ENCODE measurements at places on chromosomes 4 and X.
A peak's percentile ranks its signal among the peaks of the same experiment; 100 is the strongest.

DNA sequence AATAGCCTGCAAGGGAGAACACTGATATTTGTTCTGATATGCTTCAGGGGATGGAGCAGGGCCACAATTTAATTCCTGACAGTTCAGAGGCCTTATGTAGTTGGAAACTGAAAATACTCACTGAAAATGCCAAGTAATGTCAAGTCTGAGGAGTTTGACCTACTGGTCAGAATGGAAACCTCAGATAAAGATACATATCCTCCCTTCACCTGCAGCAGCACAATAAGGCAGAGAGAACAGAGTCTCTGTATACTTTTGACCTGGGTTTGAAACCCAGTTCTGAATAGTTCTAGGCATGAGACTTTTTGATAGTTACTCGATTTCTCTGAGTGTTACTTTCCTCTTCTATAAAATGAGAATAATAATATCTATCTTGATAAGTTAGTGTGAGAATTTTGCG is 65.8 kb upstream of the TRPC5 start:
- DNase-seq = no peak

DNA sequence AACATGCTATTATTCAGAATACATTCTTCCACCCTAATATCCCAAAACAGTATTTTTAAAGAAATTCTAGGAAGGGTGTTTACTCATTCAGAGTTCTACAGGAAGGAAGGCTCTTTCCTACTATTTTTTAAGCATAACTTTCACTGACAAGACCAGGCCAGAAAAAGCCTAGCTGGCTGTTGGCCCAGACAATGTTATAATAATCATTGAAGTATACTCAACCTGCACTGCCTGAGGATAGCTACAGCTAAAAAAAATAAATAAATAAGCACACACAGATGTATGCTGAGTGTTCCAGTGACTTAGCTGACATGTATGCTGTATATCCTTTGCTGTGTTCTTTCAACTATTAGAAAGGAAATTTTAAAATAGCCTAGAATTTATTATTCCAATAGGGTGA is 145.8 kb upstream of the SPRY1 start:
- no peak for DNase-seq

DNA sequence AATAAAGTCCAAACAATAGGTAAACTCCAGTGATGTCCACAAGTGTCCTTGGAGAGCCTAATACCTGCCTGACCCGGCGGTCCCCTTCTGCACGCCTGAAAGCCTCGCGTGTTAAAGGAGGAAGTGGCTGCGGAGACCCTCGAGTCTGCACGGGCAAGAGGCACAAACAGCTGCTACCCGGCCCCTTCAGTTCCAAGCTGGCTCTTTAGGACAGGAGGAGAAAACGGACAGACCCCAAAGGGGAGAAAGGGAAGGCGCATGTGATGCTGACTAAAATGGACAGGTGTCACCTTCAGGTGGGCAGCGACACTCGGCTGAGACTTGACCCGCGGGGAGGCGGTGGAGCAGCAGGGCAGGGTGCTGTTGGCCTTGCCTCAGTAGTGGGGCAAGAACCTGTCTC is 102.7 kb upstream of the TENM3 start:
- DNase-seq = no peak

DNA sequence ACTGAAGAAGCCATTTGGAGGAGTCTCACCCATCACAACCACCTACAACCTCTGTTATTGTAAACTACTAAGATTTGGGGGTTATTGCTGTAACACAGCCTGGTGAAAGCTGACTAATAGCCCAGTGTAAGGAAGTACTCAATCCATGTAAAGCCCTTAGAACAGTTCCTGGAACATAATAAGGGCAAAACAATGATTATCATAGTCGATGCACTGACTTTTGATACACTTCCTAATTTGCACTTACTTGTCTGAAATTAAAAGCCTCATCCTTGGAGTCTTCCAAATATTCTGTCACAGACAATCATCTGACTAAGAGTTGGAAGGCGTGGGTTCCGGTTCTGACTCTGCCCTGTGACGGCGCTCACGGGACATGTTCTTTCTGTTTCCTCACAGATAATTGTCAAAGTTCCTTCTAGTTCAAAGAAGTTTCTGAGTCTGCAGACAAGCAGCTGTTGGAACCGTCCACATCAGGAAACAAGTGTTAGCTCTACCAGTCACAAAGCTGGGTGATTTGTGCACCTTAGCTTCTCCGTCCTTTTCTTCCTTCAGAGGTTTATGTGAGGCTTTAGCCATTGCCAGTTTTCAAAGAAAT is 33.4 kb upstream of the RASGEF1B start:
- DNase-seq = peak; percentile 32

DNA sequence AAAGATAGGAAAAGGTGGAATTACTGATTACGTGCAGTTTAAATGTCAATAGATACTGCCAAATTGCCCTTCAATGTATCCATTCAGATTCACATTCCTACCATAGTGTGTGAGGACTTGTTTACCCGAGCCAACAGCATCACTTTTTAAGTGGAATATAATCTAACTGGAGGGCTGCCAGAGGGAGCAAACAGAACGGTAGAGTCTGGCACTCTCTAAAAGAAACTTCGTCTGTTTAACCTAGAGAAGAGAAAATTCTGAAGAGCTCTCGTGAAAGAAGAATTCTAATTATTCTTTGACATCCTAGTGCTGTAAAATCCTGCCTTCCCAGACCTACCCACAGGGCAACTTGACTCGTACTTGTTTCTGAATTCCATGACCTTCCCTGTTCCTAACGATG is 23.2 kb downstream of the SMIM43 start:
- DNase-seq = no peak

GRCh38 chr4:145808021-145808650 is 128.2 kb downstream of the C4orf51 start:
- no peak for DNase-seq

DNA sequence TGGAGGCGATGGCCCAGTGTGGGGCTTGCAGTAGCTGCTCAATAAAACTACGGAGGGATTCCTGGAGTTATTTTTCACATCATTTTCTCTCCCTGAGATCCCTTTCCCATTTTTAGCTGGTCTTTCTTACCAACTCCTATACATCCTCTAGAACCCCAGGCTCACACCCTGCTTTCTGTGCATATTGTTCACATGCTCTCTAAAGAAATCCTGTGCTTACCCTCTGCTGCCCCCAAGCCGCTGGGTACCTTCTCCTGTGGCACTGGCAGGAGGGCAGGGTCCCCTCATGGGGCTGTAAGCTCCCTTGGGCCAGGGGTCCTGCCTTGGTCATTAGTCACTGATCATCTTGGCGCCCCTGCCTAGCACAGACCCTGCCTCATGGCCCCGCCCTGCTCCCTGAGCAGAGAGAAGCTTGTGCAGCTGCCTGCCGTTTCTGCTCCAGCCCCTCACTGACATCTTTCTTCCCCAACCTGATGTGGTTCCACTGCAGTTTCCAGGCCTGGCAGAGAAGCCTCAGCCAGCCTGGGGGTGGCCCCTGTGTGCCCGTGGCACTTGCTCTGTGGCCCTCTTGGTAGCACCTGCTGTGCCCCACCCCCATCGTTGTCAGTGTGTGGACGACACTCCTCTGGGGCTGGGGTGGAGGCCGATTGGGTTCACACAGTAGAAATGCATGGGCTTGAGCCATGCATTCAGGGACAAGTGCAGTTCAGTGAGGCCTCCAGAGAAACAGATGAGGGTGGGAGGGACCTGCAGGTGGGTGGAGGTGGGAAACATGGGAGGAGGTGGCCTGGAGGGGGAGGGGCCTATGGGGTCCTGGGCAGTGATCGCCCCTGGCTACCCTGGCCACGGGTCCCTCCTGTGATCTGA is 69.5 kb downstream of the WFS1 start:
- no peak for DNase-seq

DNA sequence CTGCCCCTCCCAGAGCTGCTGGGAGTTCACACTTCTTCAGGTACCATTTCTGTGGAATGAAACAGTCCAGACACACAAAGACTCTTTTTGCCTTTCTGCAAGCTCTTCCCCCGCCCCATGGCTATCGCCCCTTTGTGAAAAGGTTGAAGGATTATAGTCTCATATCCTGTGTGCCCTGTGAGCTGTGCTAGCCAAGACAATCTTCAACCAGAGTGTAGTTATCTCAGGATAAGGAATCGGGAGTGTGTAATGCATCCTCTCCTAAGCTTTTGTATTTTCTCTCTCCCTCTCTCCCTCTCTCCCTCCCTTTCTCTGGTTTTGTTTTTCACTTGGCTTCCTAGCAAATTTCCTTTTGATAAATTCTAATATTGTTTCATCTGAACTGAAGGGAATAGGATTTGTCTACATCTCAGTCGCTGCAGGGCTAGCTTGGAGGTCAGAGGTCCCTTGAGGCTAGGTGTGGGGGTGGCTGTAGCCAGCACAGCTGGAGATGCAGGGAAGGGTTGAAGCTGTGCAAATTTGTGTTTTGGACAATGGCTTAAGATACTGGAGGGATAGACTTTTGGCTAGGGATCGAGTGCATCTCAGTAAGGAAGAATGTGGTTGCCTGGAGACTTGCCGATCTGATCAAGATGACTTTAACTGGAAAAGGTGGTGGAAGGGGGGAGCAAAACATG is 74.6 kb upstream of the NALF2 start:
- DNase-seq = no peak

- no peak for DNase-seq
These were observed 25.1 kb downstream of the PIR start for GRCh38 chrX:15468036-15468435.

GRCh38 chrX:46662188-46662958 is 88.8 kb downstream of the CHST7 start:
- DNase-seq = no peak

All from activated T-helper 1 cell treated with anti-CD3 and anti-CD28 coated beads, Interleukin-2, amount 50 U/mL, for 16 hours (primary cell).